ENCODE measurements at places on chromosomes 5 and 9.

DNA sequence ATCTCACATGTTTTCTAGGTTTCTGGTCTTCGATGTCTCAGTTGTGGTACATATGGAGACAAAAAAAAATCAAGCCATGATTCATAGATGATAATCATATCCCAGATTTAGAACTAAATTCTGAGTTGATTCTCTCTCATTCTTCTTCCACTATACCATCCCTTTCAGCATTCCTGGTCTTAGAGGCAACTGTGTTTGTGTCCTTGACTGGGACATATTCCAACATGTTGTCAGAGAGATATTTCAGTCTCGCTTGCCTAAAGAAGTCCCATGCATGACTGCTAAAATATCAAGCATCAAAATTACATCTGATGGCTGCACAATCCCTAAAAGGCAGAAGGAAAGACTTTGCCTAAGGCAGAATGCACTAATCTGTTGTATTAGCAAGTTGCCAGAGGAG lies 236.6 kb downstream of the PSAT1 start:
- no peak for DNase-seq

DNA sequence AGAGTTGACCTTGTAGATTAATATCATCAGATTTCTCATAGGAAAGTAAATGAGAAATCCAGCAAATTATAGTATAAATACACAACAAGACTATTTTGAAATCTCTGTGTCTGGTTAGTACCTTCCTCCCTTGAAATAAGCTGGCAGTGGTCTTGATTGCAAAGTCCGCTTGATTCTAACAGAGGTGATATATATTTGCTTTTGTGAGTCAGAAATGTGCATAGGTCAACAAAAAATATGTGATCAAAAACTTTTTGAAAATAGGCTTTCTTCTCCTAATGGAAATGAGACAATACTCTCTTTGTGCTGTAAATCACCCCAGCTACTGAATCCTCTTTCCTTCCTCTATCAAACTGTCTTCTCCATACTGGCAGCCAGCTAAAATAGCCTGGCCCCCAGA lies 749.2 kb upstream of the CDH10 start:
- no peak for DNase-seq

GRCh38 chr9:107375651-107376369 lies 92.7 kb downstream of the RAD23B start:
- no peak for DNase-seq

- no peak for DNase-seq
These were observed 28.7 kb upstream of the F2RL1 start for GRCh38 chr5:76789991-76790581.

DNA sequence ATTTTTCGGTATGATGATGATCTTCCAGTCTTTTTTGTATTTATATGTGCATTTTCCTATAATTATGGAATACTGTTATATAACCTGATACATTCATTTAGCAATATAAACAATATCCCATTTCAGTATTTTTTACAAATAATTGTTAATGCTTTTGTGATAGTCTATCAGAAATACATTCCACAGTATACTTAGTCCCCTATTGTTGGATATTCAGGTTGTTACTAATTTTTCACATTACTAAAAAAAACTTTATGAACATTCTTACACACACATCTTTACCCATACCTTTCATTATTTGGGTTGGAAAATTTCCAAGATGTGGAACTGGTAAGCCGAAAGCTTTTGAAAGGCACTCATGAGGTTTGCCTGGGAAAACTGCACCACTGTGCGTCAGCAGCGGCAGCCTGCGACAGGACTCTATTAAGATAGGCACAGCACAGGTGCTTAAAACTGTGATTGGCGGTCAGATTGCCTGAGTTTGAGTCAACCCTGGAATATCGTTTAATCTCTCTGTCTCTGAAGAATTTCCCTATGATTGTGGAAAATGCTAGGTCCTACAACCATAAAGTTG lies 147.5 kb upstream of the ERCC6L2 start:
- no peak for DNase-seq

DNA sequence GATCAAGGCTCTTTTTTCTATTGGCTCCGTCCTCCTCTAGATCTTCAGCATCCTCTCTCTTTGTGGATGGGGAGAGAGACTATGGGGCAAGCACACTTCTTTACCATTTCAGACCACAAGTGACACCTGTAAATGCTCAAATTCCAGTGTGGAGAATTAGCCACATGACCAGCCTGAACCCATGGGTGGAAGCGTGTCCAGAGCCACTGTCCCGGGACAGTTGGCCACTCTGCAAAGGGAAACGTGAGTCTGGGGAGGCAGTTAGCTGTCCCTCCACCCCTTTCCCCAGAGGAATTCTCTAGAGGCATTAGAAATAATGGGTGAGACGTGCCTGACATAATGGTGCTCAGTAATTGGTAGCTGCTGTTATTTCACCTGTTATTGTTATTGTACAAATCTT lies 40.9 kb downstream of the AMBP start:
- DNase-seq, result no peak

DNA sequence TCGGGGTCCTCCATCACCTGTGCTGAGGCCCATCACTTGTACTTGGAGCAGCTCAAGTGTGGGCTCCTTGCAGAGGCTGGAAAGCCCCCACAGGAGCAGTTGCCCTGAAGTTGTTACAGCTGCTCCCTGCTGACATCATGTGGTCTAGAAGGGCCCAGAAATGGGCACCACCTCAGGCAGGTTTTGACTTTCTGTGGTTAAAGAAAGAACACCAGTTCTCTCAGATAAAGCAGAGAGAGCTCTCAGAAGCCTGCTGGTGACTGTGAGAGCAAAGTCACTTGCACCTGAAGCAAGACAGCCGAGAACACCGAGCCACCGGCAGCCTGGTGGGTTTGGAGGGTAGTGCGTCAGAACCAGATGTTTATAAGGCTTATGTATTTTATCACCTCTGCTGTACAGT lies 70.4 kb downstream of the MVB12B start:
- no peak for DNase-seq

DNA sequence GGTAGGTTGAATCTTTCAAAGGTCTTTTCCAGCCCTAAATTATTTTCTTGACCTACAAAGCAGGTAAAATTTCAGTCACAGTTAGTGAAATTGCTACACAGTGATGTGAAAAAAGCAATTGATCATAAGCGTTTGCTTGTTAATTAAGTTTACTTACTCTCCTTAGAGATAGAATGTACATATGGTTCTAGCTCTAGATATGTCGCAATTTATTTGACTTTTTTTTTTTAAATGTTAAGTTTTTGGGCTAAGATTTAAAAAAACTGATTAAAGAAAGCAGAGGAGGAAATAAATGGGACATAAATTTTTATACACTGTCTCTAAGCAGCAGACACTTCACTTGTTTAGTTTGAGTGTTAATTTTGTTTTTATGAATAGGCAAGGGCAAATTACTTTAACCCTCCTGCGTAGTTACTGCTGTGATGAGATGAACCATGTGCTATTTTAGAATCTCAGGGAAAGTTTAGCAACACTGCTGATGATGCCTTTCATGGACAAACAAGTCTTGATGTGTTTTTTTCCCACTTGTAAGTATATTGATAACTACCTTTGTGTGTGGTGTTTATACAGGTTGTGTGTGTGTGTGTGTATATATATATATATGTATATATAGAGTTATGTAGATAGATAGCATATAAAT lies 38.3 kb upstream of the FAM120AOS start:
- no peak for DNase-seq

DNA sequence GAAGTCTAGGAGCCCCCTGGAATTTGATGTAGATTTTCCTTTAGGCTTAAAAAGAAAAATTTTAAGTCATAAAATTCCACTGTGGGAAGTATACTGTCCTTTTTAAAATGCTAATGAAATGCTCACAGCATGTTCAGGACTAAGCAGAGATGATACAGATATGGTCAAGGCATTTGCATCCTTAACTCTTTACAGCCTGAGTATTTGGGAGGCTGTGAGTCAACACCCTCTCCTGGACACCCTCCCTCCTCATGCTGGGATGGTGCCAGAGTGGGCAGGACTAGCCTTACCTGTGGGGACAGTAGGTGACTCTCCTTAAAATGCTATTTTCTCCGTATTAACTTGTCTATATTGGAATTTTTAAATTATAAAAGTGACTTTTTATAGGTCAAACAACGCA lies 197.4 kb upstream of the ELL2 start:
- DNase-seq, result no peak

DNA sequence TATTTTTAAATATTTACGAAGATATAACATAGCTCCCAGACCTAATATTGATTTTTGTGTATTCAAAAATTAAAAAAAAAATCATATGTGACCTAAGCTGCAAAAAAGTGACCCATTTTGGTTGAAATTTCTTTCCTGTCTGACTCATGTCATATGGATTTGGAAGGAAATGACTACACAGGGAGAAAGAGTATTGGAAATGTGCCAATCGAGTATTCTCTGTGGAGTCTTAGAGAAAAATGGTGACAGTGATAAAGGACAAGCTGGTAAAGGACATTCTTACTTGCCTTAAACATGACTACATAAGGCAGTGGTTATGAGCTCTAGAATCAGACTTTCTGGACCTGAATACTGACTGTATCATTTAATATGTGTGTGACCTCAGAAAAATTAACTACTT lies 262.9 kb upstream of the PTPRD start:
- no peak for DNase-seq

- no peak for DNase-seq
These were observed 226.5 kb upstream of the MAP3K1 start for GRCh38 chr5:56588636-56589480.

DNA sequence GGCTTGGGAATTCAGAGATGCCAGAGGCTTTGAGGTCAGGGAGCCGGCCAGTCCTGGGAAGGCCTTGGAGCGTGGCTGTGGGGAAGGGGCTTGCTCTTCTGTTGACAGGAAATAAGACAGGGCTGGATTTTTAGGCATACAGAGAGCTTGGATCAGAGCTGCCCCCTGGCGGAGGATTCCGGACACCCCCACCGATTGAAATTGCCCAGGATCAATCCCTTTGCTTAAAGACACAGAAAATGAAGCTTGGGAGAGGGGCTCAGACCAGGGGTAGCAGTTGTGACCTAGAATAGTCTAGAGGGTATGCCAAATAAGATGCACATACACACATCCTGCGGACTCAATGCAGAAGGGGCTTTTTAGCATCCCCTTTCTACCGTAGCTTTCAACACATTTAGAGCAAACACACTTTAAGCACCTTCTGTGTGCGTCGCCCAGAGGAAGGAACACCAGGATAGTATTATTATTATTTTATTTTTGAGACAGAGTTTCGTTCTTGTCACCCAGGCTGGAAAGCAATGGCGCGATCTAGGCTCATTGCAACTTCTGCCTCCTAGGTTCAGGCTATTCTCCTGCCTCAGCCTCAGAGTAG lies 1.7 kb upstream of the NTMT1 start:
- DNase-seq, result no peak

DNA sequence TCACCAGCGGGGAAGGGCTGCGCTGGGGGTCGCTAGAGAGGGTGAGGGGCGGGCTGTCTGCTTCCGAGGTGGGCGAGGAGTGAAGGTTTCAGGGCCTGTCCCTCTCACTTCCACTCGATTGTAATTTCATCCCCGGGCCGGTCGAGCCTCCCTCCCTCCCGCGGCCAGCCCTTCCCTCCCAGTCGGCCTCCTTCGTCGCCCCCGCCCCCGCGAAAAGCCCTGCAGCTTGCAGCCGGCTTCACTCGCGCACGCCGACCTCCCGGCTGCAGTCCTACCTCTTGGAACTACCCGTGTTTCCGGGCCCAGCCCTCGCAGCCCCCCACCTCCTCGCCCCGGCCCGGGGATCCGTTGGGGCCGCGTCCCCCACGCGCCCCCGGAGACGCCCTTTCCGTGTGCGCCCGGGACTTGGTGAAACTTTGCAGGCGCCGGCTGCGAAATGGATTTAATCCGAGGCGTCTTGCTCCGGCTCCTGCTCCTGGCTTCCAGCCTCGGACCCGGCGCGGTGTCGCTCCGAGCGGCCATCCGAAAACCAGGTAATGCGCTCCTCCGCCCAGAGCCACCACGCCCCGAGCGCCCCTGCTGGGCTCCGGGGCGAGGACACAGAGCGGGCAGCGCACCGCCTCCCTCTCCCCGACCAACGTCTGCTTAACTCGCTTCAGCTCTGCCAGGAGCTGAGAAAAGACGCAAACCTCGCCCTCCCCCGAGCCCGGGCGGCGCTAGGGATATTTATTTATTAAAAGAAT lies at the start of gene EGFLAM:
EGFLAM (plus strand) TSS at position 241 of the 743 bp plus-strand sequence; CDS start at position 437, 196 bp downstream.
- DNase-seq, result no peak

DNA sequence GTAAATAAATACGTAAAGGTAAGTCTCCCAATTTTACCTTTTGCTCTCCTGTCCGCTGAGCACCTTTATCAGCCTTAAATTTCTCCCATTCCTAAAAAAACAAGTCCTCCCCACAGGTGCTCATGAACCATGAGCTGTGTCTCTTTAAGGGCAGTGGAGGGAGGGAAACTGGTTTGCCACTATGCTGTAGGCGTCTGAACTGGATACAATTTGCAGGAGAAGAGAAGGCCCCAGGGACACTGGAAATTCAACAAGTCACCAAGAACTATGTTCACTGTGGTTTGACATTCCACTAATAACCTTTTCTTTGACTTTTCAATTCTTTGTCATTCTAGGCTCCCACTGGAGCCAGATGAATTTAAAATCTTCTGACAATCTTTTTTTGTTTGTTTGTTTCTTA lies 72.2 kb downstream of the LHFPL2 start:
- no peak for DNase-seq

DNA sequence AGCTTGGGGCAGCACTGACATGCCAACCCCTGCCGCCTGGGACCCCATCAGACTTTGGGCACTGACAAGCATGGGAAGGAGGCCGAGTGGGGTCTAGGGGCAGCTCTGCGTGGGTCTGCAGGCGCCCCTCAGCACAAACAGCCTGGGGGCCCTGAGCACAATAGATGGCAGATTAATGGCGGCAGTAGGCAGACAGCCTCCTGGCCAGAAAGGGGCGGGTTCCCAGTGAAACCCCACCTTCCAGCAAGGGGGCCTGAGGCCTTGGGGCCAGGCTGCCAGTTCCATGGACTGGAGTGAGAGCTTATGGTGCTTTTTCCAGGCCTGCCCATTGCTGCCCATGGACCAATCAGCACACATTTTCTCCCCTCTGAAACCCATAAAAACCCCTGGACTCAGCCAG lies 2031.2 kb downstream of the EFNA5 start:
- DNase-seq, result no peak

- DNase-seq, result no peak
These were observed 26.9 kb downstream of the HMGCR start for GRCh38 chr5:75363726-75364495.

- DNase-seq, result no peak
These were observed 218.4 kb downstream of the EBF1 start for GRCh38 chr5:158881091-158881880.

- no peak for DNase-seq
These were observed 205.9 kb downstream of the EFNA5 start for GRCh38 chr5:107464876-107465275.

DNA sequence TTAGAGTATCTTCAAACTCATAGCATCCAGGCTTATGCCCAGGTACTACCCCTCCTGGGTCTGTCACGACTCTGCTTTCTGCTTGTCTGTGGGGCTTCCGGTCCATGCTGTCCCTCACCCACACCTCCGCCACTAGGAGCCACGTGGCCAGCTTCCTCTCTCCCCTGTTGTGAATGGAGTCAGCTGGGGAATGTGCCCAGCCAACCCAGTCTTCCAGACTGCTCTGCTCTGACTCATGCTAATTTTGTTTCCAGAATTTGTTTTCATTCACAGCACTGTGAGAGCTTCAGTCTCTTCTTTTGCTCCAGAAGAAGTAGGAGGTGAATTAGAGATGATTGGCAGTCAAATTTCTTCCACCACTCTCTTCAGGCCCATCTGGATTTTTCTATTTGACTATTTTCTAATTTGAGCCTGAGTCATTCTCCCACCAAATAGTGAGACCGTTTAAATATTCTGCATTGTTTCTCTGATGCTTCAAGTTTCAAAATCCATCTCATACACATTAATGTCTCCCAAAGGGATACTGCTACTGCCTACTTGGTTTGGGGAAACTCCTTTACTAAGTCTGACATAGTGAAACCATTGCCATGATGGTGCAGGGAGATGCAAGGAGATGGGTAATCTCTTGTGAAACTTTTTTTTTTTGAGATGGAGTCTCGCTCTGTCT lies 424.1 kb upstream of the KIF2A start:
- no peak for DNase-seq
